ENCODE measurements at places on chromosomes 16 and 17.

DNA sequence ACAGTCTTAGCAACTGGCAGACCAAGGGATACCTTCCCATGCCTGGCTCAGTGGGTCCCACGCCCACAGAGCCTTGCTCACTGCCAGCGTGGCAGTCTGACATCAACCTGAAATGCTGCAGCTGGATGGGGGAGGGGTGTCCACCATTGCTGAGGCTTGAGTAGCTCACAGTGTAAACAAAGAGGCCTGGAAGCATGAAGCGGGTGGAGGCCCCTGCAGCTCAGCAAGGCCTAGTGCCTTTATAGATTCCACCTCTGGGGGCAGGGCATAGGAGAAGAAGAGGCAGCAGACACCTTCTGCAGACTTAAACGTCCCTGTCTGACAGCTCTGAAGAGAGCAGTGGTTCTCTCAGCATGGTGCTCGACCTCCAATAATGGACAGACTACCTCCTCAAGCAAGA lies 263.2 kb downstream of the KIF2B start:
- DNase-seq: no peak

- no peak for DNase-seq
Observed at GRCh38 chr16:57639172-57639887, 10.9 kb downstream of the ADGRG1 start.

- no peak for DNase-seq
Observed at GRCh38 chr17:63275971-63276745, 169.9 kb downstream of the CYB561 start.

- DNase-seq: no peak
Observed at GRCh38 chr16:1681032-1681431, 3.0 kb downstream of the JPT2 start.

GRCh38 chr16:21652453-21652852 lies at the start of gene IGSF6:
TSS of gene IGSF6 (minus strand) at chr16:21652608. CDS start at chr16:21652598, 10 bp downstream.
- no peak for DNase-seq

GRCh38 chr17:34024806-34025551 lies 230.1 kb upstream of the CCL2 start:
- no peak for DNase-seq

GRCh38 chr17:80393241-80393890 lies 21.6 kb upstream of the ENDOV start:
- no peak for DNase-seq

DNA sequence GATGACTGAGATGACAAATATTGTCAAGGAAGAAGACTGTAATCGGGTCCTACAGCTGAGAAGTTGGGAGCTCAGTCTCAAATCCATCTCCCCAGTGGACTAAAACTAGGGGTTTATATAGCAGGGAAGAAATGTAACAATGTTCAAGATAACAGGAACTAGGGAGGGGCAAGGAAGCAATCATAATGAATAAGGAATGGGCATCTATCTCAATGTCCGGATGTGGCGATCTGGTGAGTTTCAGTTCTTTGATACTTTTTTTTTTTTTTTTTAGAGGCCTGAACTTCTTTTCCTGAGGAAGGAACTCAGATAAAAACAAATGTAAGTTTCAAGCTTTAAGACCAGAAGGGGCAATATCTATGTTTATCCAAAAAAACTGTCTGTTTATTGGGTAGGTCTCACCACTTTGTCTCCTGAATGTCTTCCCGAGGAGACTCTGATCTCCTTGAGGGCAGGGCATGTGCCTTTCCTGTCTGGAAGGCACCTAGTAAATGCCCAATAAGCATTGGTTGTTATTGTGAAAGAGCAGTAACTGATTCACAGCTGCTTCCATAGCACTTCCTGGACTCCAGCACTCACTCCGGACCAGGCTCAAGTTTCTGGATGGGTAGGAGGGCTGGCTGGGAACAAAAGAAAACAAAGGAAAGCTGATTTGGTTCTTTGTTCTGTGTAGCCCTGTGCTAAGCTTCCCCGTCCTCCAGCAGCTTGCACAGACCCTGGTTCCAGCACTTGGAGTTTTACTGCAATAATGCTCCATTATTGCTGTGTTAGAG lies 51.9 kb downstream of the MEOX1 start:
- no peak for DNase-seq

GRCh38 chr17:1286379-1287106 lies 7.1 kb downstream of the TRARG1 start:
- DNase-seq: no peak

- DNase-seq: no peak
Observed at GRCh38 chr16:14640538-14640937, 7.8 kb downstream of the BFAR start.

- DNase-seq: no peak
Observed at GRCh38 chr17:60169921-60170817, 20.4 kb downstream of the CA4 start.

DNA sequence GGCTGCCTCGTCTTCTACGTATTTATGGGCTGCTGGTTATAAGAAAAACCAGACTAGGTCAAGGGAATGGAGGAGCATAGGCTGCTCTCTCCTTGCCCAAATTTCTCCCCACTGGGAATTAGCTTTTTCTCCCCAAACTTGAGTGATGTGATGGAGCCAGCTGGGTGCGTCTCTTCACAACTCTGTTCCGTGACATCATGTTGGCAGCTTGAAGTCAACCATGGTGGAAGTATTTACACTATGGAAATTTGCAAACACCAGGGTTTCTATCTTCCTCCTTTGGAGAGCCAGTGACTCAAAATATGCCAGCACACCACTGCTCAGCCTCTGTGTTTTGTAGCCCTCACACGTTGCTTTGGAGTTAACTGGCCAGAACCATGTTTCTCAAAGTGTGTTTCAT lies 78.1 kb downstream of the OR1D5 start:
- DNase-seq: no peak

DNA sequence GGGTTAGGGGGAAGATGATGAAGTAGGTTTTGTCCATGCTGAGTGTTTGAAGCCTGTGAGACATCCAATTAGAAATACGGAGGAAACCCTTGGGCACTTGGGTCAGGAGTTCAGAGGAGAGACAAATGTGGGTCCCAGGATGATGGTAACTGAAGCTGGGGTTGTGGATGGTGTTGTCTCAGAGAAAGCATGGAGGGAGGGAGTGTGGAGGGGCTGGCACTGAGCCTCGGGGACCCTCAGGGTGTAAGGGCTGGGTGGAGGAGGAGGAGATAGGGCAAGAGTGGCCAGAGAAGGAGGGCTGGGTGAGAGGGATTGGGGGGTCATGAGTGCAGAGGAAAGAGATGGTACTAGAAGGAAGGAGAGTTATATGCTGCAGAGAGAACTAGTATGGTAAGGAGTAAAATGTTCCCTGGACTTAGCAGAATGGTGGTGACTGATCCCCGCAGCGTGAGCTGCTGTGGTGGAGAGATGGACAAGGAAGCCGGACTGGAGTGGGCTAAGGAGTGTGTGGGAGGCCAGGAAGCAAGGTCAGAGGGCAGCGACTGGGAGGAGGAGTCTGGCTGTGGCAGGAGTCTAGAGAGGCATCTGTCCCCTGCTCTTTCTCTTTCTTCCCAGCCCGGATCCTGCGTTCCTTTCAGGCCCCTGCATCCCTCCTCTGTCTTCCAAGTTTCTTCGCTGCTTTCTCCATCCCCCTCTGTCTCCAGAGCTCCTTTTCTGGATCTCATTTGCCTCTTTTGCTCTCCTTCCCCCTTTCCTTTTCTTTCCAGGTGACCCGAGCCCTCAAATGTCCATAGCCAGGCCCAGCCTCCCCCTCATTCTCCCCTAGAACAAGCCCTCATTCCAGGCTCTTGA lies 3.9 kb upstream of the COL1A1 start:
- DNase-seq: no peak

GRCh38 chr17:61897548-61898180 lies 30.1 kb downstream of the INTS2 start:
- DNase-seq: no peak

- no peak for DNase-seq
Observed at GRCh38 chr16:27364493-27365141, 37.4 kb upstream of the IL21R start.

GRCh38 chr17:38533866-38534497 lies 71.8 kb downstream of the SRCIN1 start:
- DNase-seq: no peak

DNA sequence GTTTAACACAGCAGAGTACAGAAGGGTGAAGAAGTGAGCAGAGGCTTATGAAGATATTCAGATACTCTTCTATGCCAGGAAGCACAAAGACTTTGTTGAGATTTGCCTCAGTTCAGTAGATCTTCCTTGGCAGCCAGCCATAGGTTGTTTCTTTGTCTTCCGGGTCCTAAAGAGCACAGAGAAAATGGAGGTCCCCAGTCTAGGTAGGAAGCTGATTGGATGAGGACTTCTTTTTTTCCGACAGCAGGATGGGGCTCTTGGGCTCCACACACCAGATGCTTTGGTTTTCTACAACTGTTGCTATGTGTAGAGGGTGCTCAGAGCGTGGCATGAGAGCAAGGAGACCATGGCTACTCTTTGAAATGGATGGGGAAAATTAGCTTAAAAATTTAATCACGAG lies 8.3 kb upstream of the CDC6 start:
- no peak for DNase-seq

DNA sequence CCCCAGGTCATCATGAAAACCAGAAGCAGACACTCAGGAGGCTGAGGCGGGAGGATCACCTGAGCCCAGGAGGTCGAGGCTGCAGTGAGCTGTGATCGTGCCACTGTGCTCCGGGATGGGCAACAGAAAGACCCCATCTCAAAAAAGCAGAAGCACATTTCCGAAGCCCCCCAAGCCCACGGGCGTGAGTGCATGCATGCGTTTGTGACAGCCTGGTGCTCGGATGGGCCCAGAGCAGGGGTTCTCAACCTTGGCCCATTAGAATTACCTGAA lies 19.1 kb downstream of the TMC6 start:
- no peak for DNase-seq

DNA sequence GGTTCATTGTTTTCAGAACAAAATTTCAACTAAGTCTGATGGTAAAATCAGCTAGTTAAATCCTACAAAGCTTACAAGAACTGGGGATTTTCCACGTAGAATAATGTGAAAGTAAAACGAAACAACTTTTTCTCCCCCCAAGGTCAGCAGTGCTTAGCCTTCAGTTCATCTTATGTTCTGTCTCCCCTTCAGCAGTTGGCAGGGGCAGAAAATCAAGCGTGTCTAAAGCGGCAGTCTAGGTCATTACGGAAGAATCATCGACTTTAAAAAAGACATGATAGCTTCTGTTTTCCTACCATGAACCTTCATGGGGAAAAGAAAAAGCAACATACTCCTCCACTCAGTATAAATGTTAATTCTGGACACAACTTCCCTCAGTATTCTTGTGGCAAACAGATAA lies 50.7 kb downstream of the GNA13 start:
- DNase-seq: no peak

- no peak for DNase-seq
Observed at GRCh38 chr16:11613381-11614303, 26.9 kb upstream of the LITAF start.

DNA sequence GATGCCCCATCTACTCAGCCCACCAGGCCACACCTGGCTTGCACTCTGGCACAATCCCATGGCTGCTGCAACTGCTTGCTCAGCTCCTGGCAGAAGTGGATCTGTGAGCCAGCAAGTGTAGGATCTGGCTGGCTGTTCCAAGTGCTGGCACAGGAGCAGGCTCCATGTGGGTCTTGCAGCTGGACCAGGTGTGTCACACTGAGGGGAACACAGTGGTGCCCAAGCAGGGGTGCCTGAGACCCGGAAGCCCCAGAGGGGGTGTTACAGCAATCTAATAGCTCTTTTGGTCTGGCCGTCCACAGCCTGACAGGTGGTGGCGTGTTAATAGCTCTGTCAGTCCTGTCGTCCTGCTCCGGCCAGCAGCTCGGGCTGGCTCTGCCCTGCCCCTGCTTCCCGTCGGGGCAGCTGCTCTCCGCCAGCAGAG lies 19.6 kb upstream of the GOT2 start:
- no peak for DNase-seq

DNA sequence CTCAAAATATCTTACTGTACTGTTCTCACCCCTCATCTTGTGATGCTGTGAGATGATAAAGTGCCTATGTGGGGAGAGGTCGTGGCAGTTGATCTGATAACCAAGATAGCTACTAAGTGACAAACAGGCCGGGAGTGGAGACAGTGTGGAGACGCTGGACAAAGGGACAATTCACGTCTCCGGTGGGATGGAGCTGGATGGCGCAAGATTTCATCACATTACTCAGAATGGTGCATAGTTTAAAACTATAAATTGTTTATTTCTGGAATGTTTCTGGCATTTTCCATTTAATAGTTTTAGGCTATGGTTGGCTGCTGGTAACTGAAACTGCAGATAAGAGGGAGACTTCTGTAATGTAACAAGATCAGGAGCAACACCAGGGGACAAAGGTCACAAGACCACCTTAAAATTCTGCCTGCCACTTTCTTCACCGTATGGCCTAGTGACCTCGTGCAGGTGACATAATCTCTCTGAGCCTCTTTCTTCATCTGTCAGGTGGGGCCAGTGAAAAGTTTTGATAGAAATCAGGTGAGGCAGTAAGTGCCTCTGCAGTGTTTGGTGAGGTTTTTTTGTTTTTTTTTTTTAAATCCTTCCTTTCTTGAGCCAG lies 54.4 kb upstream of the LGALS9 start:
- DNase-seq: no peak

DNA sequence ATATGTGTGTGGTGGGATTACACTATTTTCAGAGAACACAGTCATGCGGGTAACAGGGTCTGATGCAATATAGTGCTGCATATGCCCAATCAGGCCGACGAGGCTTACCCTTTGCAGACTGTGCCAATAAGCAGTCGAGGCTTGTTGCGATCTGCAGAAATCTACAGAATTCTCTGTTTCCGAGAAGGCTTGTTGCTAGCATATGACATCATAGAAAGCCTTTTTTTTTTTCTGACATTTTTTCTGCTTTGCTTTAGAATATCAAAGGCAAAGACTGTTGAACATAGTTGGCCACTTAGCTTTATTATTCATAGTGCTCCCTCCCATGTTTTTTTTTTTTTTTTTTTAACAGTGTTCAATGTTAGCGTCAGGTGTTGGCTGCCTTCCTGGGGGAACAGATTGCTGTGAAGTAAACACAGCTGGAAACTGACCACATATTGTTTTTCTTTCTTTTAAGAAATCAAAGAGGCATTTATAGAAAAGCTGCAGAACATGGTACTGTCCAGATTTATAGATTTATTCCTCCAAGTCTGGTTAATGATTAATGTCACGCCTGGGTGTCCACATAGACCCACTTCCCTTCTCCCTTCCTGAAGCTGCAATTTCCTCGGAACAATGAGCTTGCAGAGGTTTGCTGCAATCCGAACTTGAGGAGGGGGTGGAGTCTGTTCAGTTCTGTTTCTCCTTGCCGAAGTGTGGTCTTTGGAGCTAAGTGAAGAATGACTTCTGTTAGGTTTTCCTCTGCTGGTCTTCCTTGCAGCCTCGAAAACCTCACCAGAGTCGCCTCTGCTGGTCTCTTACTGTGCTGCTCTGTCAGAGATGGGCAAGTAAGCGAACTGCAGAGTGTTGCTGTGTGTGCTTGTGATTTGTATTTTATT lies 87.3 kb downstream of the MAP2K6 start:
- DNase-seq: no peak

DNA sequence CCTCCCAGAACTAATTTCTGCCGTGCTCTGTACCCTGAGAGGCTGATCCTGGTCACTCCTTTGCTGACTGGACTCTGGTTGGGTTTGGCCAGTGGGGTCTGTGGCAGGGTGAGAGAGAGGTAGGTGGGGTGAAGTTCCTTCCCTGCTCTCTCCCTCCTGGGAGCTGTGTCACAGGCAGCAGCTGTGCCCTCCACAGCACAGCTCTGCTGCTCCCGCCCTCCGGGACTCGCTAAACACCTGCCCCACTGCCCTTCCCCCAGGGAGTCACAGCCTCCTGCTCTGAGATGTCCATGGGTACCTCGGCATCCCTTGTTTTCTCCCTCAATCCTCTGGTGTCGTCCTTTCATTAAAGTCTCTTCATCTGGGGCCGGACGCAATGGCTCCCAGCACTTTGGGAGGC lies 66.4 kb downstream of the SRCIN1 start:
- DNase-seq: no peak

- DNase-seq: no peak
Observed at GRCh38 chr17:45759761-45760160, 24.4 kb upstream of the CRHR1 start.

- no peak for DNase-seq
Observed at GRCh38 chr16:86405319-86405718, 105.0 kb upstream of the FOXF1 start.

All from activated gamma-delta T cell treated with anti-CD3 and anti-CD28 coated beads, Interleukin-2, amount 50 U/mL, for 16 hours (primary cell).